ENCODE measurements at places on chromosomes 6 and 20.
A peak's percentile ranks its signal among the peaks of the same experiment; 100 is the strongest.

DNA sequence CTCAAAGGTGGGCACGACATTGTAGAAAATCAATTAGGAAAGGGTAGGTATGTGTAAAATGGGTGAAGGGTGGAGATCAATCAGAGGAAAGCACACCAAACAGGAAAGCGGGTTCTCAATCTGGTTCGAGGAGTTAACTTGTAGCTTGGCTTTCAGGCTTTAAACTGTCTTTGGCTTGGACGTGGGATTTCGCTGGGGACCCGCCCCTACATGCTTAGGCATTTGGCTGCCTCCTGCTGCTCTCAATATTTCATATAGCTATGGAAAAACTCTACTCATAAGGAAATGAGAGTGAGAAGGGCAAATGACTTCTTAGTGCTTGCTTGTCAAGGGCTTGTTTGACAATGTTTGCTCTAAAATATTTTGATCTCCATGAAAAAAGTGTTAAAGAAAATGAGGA is 38.1 kb upstream of the PDE7B start:
- DNase-seq, result no peak

DNA sequence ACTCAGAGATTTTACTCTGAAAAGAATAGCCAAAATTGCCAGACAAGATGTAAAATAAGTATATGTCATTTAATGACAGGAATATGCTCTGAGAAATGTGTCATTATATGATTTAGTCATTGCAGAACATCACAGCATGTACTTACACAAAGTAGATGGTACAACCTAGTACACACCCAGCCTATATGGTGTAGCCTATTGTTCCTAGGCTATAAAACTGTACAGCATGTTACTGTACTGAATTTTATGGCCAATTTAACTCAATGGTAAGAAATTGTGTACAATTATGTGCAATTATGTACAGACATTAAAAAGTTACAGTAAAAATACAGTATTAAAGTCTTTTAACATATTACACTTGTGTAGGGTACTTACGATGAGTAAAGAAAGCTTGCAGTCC is 311.9 kb upstream of the EPHA7 start:
- no peak for DNase-seq

DNA sequence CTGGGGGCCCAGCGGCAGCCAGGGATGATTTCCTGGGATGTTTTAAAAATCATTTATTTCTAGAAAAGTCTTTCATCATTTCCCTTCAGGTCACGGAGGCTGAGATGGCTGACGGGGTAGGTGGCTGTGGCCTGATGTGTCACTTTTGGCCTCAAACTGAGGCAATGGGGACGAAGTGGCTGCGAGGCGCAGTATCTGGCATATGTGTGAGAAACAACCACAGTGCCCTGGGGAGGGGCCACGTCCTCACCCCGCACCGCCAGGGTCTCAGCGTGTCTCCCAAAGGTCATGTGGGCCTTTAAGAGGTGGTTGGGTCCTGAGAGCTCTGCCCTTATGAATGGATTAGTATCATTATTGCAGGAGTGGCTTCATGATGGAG is 120.0 kb downstream of the CEBPB start:
- no peak for DNase-seq

- no peak for DNase-seq
Measured at GRCh38 chr20:47821481-47822100, 36.3 kb upstream of the SULF2 start.

GRCh38 chr6:43758617-43759050 is 11.4 kb upstream of the VEGFA start:
- no peak for DNase-seq

DNA sequence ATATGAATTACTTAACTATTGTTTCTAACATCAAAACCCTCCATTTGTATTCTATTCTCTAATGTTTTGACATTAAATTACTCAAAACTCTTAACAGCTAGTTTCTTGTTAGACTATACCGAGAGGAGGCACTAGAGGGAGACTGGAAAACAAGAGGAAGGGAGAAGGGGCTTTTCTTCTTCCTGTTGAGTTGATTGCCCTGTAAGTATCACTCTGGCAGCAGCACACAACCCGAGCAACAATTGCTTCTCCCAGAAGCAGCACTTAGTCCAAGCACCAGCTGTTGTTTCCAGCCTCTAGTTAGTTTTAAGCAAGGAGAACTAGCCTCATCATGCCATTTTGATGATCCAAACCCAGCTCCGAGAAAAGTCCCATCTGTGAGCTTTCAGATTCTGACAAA is 603.8 kb downstream of the PRKN start:
- DNase-seq, result no peak

GRCh38 chr6:22643780-22644179 is 74.4 kb downstream of the HDGFL1 start:
- no peak for DNase-seq

- DNase-seq, result no peak
Measured at GRCh38 chr6:47743744-47744143, 38.1 kb upstream of the OPN5 start.

GRCh38 chr6:168137024-168137423 is 58.0 kb upstream of the FRMD1 start:
- DNase-seq, result no peak

DNA sequence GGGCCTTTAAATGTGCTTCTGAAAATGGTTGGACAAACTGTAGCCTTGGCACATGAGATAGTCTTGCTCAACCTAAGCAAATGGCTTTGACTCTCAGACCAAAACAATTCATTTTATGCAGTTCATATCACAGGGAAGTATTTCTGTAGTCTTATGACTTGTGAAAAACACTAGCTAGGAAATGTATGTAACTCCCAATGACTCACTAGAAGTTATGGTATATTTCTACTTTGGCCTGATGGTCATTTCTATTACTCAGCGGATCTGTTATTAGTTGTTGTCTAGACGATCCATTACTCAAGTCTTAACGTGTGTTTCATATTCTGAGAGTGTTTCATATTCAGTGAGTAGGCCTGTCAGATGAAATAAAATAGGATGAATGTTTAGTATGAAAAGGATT is 1333.5 kb downstream of the KHDRBS2 start:
- no peak for DNase-seq

DNA sequence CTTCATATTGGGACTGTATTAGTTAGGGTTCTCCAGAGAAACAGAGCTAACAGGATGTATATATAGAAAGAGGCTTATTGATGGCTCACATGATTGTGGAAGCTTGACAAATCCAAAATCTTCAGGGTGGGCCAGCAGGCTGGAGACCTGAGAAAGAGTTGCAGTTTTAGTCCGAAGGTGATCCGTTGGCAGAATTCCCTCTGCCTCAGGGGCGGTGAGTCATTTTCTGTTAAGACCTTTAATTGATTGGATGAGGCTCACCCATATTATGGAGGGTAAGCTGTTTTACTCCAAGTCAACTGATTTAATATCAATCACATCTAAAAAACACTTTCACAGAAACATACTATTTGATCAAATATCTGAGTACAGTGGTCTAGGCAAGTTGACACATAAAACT is 113.6 kb downstream of the FLRT3 start:
- DNase-seq, result no peak

GRCh38 chr6:137708481-137708880 is 158.6 kb upstream of the TNFAIP3 start:
- DNase-seq, result no peak

GRCh38 chr6:2247664-2248063 is 2.3 kb upstream of the GMDS start:
- DNase-seq, result no peak

DNA sequence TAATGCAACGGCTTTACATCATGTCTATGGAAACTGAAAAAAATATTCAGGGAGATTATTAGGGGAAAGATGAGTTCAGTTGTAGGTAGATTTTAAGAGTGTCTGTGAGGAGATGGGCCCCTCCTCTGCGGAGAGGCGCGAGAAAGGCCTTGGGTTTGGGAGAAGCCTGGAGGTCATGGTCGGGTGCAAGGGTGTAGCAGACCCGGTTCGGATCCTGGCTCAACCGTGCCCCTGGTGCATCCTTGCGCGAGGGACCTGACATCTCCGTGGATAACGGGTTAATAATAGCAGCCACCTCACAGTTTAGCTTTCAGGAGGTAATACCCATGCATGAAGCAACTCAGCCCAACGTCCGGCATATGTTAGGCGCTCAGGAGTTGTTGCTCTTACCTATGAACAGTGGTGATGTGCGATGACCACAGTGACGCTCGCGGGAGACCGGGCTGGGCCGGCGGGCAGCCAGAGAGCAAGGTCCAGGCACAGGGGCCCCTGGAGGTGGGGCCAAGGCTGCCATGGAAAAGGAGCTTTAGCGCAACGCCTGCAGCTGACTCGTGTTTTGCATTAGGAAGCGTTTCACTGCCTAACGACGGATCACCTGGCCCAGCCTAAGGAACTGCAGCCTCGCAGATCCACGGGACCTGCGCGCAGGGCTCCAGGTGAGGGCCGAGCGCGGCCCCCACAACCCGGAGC is 146.4 kb upstream of the ARID1B start:
- no peak for DNase-seq

DNA sequence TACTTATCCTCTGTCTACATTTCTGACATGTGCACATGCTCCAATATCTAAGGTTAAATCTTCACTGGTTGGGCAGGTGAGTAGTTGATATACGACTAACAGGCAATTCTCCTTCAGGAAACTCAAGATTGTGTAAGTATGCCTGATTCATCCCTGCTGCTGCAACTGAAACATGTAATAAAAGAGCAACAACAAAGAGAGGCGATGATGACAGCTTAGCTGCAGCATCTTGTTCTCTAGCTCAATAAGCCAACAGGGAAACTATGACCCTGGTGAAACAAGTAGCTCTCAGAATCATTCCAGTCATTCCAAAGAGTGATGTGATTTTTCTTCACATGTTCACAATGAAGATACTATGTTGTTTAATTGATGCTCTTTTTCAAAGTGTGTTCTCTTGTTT is 74.4 kb downstream of the ELOVL4 start:
- no peak for DNase-seq

DNA sequence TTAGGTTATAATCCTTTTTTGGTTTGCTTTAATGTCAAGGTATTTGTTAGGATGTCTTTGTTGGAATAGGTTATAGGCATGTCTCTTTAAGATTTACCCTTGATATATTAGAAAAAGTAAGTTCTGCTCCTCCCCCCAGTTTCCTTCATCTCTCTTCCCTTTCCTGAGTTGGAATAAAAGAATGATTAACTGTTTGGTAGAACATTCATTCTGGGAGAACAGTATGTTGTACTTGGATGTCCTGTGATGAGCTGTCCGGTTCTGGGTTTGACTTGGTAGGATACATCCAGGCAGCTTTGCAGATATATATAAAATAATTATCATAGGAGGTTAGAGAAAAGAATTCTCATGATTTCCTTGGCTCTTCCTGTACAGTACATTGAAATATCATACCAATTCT is 199.6 kb upstream of the RREB1 start:
- DNase-seq, result no peak

- peak; percentile 67 for DNase-seq
Measured at GRCh38 chr6:125746731-125747588, 2.5 kb upstream of the HEY2 start.

DNA sequence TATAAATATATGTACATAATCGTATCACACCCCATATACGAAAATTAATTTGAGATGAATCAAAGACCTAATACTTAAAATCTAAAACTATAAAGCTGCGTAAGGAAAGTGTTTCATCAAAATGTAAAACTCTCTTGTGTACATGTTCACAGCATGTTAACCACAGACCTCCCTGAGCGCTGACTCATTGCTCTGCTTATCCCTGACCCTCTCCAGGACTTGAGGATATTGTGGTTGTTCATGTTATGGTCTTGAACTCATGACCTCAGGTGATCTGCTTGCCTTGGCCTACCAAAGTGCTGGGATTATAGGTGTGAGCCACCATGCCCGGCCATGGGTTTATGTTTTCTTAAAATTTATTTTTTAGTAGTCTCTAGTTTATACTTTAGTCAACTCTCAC is 14.2 kb downstream of the FAM83B start:
- DNase-seq, result no peak

GRCh38 chr20:24965065-24965919 is 16.2 kb downstream of the CST7 start:
- DNase-seq, result no peak

DNA sequence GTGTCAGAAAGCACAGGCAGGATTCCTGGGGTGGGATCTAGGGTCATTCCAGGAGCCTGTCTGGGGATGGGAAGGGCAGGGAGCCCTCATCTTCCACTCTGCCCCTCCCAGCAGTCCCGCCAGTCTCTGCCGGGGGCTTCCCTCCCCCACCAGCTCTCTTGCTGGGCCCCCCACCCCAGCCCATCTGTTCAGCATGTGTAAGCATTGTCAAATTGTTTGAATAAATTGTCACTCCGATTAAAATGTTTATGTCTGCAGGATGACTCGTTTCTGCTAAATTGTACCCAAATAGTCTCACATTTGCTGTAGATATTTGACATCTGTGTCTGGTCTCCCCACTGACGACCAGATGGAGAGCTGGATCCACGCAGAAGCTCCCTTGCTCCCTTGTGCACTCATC is 257.6 kb downstream of the ANKRD60 start:
- no peak for DNase-seq

DNA sequence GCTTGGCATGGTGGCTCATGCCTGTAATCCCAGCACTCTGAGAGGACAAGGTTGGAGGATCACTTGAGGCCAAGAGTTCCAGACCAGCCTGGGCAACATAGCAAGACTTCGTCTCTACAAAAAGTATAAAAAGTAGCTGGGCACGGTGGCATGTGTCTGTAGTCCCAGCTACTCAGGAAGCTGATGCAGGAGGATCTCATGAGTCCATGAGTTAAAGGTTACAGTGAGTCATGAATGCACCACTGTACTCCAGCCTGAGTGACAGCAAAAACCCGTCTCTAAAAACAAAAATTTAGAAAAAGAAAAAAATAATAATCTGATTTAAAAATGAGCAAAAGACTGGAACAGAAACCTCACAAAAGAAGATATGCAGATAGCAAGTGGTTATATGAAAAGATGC is 279.7 kb downstream of the RNGTT start:
- no peak for DNase-seq

GRCh38 chr20:31490752-31491151 is 15.7 kb downstream of the REM1 start:
- no peak for DNase-seq

- DNase-seq, result no peak
Measured at GRCh38 chr20:47063407-47063806, 168.8 kb downstream of the EYA2 start.

- no peak for DNase-seq
Measured at GRCh38 chr6:54617730-54618129, 228.8 kb upstream of the FAM83B start.

- peak; percentile 57 for DNase-seq
Measured at GRCh38 chr6:399785-400534, 8.4 kb downstream of the IRF4 start.

GRCh38 chr20:2387180-2387577 is 6.5 kb downstream of the TGM6 start:
- peak; percentile 17 for DNase-seq

- no peak for DNase-seq
Measured at GRCh38 chr6:80249897-80250296, 143.4 kb downstream of the BCKDHB start.

Measured in CD4-positive, alpha-beta T cell treated with Interferon gamma for 1 hour (primary cell).